ENCODE measurements at places on chromosomes 5 and 9.

DNA sequence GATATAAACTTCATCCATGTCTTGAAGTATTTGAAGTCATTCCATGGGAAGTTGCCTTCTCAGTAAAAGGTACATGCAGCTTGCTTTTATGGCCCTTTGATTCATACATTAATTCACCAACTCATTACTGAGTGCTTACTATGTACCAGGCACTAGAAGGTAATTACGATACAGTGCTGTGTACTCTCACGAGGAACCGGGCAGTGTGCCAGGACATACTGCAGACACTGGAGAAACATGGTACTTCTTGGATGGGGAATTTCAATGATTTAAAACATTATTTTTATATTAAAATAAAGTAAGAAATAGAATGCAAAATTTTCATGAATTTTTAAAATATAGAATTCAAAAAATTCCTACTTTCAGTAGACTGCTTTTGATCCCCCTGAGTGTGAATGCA lies 71.4 kb upstream of the WDR41 start:
- no peak for DNase-seq

DNA sequence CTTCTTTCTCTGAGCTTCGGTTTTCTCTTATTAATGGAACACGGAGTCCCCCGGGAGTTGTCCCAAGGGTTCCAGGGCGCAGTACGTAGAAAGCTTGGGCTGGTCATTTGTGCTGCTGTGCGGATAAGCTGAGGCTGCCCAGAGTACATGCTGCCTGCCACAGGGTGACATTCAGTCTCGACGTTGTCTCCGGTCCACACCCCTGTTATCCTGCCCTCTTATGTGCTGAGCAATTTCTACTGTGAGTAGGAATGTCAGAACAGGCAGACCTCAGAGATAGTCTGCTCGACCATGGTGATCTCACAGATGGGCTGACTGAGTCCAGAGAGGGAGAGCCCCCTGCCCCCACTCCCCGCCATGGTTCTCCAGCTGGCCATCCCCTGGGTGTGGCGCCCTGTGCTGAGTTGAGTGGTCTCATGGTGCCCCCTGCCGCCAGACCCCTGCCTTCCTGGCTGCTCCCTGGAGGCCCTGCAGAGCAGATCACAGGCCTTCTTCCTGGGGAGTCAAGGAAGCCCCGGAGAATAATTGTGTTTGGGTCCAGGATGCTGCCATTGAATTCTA lies 124.0 kb downstream of the RGS3 start:
- DNase-seq: no peak

- no peak for DNase-seq
These were observed 24.8 kb downstream of the NIPAL4 start for GRCh38 chr5:157484768-157485167.

DNA sequence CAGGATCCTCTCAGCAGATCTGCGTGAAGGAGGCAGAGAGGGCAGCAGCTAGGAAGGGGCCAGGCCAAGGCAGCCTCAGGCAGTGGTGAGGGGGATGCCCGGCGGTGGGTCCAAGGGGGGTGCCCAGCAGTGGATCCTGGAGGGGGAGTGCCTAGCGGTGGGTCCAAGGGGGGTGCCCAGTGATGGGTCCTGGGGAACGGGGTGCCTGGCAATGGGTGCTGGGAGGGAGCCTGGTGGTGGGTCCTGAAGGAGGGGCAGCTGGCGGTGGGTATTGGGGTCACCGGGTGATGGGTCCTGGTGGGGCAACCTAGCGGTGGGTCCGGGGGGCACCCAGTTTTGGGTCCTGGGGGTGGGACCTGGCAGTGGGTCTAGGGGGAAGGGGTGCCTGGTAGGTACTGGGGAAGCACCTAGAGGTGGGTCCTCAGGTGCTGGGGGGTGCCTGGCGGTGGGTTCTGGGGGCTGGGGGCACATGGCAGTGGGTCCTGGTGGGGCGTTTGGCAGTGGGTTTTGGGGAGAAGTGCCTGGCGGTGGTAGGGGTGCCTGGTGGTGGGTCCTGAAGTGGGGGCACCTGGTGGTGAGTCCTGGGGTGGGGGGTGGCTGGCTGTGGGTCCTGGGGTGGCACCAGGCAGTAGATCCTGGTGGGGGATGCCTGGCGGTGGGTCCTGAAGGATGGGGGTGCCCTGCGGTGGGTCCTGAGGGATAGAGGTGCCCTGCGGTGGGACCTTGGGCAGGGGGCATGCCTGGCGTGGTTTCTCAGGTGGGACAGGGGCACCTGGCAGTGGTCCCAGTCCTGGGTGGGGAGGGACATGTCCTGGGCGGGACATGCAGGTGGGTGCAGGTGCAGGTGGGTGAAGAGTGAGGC lies 1.9 kb downstream of the LRRC14B start:
- no peak for DNase-seq

- DNase-seq: no peak
These were observed 22.4 kb downstream of the SLC36A3 start for GRCh38 chr5:151281001-151281639.

DNA sequence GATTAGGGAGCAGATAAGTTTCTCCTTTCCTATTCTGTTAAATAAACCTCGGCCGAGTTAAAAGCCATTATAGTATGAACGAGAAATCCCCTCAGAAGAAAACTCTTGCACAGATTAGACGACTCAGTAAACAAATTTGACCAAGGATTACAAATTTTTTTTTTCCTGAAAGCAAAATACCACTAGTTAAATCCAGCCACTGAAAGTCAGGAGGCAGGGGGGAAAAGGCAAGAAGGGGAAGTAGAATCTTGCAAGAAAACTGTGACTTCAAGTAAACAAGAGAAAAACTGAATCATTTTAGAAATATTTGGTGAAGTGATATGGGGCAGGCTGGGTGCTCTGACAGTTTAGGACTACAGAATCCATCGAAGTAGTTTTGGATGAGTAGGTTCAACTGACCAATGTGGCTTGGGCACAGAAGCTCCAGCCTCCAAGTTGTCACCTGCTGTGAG lies 251.0 kb downstream of the DENND1A start:
- DNase-seq: no peak

GRCh38 chr5:77560677-77561263 lies 68.7 kb upstream of the WDR41 start:
- DNase-seq: peak; percentile 10
